NCI-H2029 treated with DMSO at 0.1 percent for 48 hours (cell line): ENCODE measurements at places on chromosomes 16 and 17.

GRCh38 chr16:2773188-2773968, 3.7 kb downstream of the ELOB start:
- no peak for DNase-seq

DNA sequence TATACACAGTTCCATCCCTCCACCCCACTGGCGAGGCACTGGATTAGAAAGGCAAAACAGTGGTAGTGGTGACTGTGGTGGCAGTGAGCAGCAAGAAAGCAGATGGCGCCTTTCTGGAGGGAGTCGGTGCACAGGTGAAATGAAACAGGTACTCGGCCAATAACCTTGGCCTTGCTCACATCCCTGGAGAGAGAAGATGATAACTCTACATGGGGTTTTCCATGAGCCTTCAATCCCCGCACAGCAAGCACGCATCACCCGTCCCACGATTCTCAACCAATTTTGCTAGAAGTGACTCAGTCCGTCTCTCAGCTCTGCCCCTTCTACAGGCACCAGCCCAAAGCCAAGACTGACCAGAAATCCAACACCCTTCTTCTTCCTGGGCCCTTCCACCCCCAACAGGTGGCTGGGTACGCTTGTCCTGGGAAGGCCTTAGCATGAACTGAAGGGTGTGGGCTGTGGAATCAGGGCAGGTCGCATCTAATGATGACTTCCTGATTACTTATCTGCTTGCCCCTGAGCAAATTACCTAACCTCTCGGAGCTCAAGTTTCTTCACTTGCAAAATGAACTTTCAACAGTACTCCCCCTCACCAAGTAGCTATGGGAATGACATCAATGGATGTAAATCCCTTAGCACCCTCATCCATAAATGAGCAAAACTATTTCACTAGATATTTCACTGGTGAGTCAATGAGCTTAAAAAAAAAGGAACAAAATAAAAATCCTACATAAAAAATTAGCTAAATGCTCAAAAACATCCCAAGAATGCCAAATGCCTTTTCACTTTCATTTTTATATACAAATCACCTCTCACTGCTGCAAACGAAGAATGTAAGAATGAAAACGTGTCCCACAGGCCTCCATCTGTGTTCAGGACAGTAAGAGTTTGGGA, 18.0 kb downstream of the XPO6 start:
- no peak for DNase-seq

GRCh38 chr17:36845916-36846315, 91.4 kb upstream of the LHX1 start:
- no peak for DNase-seq

DNA sequence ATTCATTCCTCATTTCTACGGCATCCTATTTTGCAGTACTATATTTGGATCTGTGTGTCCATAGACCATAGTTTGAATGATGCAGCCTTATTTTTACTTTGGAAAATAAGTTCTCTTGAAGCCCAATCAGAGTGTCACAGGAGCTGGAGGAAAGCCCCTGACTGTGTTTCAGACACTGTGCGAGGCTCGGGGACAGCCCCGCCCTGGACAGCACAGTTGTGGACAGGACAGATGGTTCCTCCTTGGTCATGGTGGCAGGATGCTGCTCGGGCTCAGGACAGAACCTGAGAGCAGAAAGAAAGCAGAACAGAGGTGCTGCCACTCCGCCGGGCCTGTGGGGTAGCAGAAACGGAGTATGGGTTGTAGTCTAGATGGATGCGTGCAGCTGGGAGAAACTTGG, 22.9 kb downstream of the BANP start:
- DNase-seq: no peak

- no peak for DNase-seq
Observed at GRCh38 chr17:68456339-68457167, 743 bp downstream of the WIPI1 start.

DNA sequence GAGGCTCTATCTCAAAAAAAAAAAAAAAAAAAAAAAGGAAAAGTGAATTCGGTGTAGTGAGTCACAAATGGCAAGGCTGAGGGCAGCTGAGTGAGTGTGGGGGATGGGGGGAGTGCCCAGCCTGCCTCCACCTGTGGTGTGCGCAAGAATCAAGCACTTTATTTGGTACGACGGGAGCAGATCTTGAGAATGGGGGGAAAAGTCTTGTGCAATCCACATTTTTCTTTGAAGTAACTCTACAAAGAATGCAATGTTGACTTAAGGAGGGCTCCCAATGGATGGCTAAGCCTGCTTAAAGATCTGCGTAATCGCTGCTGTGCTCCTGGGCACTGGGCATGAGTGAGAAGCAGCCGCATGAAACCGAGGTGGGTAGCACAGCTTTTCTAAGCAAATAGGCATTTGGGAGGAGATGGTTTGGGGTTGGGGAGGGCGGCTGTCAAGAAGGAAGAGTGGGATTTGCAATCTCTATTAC, 28.2 kb downstream of the ATP2C2 start:
- no peak for DNase-seq

DNA sequence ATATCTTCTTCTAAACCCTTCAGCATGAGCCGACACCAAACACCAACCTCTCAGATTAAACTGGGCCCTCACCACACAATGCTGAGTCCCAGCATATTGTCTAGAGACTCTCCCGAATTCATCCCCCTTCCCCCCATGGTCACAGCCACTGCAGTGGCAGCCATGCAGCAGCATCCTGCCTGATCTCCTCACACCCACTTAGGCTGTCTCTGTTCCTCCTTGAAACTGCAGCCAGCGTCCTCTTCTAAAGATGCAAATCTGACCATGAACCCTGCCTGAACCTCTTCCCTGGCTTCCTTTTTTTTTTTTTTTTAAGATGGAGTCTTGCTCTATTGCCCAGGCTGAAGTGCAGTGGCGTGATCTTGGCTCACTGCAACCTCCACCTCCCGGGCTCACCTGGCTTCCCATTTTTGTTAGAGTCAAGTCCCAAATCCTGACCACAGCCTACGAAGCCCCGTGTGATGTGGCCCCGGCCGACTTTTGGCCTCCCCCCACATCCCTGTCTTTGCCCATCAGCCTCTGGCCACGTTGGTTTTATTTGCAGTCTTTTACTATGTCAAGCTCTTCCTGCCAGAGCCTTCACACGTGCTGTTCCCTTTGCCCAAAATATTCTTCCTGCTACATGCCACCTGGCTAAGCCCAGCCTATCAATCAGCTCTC, 2.8 kb downstream of the FA2H start:
- DNase-seq: no peak

- no peak for DNase-seq
Observed at GRCh38 chr17:5809056-5809455, 224.7 kb upstream of the NLRP1 start.
